ENCODE measurements at places on chromosomes 1 and 21.

- ATAC-seq, result no peak
Observed at GRCh38 chr21:45528981-45529784, 13.1 kb downstream of the SLC19A1 start.

DNA sequence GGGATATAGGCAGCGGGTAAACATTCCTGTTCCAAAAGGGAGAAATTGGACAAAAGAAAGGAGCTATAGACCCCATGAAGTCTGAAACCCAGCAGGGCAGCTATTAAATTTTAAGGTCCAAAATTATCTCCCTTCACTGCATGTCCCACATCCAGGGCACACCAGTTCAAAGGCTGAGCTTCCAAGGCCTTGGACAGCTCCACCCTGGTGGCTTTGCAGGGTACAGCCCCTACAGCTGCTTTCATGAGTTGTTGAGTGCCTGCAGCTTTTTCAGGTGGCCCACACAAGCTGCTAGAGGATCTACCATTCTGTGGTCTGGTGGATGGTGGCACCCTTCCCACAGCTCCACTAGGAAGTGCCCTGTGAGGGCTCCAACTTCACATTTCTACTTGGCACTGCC is 662.5 kb upstream of the PKN2 start:
- no peak for ATAC-seq

DNA sequence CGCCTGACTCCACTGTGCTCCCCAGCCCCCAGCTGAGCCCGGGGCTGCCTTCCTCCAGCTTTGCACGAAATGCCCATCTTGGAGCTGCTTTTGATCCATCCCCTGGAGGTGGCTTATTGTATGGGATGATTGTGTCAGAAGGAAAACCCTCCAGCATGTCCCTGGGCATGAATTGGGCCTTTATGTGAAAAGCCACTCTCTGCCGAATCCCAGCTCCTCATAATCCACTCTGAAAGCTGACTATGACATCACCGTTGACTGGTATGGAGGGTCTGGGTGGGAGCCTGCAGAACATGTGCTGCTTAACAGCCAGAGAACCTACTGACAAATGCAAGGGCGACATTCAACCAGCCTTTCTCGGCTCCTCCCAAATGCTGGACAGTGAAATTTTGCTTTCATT is 74.6 kb downstream of the NENF start:
- no peak for ATAC-seq

DNA sequence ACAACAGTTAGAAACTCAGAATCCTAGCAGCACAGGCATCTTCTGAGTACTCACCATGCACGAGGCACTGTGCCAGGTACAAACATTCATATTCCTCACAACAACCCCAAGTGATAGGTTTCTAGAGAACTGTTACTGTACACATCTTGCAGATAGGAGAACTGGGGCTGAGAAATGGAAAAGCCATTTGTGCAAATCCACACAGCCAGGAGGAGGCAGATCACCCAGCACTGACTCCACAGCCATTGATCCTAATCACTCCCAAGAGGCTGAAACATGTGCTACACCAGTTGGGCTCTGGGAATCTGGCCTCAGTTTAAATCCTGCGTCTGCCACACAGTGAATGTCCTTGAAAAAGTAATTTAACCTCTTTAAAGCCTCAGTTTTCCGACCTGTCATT is 151.0 kb downstream of the ST6GALNAC5 start:
- ATAC-seq, result no peak

- no peak for ATAC-seq
Observed at GRCh38 chr21:18245464-18245967, 883 bp downstream of the CHODL start.

- ATAC-seq, result no peak
Observed at GRCh38 chr1:232764458-232765251, 40.6 kb upstream of the MAP10 start.

DNA sequence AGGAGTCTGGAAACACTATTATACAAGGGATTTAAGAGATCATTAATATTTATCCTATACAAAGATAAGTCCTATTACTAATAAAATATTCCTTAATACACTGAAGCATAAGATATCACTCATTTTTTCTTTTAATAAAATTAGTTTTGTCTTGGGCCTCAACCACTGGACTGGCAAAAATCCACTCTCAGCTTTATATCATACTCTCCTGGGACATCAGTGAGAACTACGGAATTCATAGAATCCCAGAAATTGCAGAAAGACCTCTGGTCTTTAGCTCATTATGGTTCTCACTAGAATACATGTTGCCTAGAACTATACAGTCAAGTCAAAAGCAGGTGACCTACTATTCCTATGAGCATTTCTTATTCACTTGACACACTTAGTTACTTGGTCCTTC is 285.0 kb downstream of the LRRC40 start:
- ATAC-seq, result no peak

DNA sequence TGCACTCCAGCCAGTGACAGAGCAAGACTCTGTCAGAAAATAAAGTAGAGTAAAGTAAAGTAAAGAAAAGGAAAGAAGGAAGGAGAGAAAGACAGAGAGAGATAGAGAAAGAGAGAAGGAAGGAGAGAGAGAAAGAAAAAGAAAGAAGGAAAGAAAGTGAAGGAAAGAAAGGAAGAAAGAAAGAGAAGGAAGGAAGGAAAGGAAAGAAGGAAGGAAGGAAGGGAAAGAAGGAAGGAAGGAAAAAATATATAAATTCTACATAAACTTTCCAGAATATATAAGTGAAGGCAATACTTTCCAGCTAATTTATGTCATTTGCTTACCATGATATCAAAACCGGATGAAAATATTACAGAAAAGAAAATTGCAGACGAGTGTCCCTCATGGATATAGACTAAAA is 71.7 kb upstream of the GPR52 start:
- ATAC-seq, result no peak

DNA sequence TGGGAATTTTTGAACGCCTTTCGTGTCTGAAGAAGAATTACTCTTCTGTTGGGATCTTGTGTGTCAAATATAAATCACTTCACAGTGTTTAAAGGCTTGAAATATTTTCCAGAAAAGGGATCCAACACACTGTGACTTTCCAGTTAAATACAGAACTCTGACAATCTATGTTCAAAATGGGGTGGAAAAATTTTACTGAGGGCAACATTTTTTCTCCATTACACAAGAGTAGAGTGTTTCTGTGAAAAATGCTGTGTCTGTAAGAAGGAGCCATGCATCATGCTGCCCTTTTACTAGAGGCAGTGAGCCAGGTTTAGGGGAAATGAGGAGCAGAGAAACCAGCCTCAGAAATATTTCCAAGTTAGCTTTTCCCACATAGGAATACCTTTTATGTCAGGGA is 86.5 kb downstream of the VPS13D start:
- no peak for ATAC-seq

DNA sequence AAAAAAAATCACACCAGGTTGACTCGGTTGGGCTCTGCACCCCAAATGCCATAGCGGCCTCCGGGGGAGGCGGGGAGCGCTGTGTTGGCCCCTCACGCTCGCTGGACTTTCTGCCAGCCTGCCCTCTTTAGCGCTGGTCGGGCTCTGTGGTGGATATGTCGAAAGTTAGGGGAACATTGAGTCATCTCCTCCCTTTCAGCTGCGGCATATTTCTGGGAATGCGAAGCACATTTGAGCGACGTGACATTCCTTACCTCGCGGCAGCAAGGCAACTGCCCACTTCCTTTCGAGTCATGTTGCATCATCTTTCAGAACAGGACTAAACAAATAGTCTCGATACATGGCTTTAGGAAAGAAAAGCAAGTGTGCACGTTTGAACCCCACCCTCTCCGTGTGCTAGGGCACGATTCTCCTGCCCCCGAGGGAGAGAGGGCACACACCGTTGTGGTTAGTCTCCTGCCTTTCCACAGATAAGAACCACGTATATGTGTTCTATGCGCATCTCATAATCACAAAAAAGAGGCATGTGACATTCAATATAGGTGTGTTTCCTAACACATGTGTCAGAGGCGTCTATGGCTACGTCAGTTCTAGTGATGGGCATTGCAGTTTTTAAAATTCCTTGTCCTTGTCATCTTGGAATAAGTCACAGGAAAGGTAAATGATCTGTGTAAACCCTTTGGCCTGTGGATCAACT is 105.9 kb upstream of the SLC45A1 start:
- ATAC-seq, result peak; percentile 86

GRCh38 chr1:86503406-86504136 is 34.8 kb downstream of the CLCA1 start:
- ATAC-seq, result no peak
